ENCODE measurements at places on chromosomes 3 and 15.

DNA sequence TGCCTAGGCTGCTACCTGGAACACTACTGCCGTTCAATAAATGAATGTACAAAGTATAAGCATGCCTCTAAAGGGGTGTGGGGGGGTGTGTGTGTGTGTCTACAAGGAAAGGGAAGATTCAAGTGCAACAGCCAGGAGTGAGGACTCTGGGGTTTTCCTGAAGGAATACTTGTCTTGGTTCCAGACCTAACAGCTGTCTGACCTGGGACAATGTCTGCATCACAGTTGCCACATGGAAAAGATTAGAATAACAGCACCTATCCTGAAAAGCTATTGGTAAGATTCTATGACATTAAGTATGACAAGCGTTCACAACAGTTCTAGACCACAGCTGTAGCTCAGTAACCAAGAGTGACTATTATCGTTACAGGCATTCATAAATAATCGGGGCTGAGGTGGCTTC is 345.2 kb downstream of the FOXP1 start:
- no peak for DNase-seq

GRCh38 chr3:17753632-17753992 is 11.2 kb upstream of the TBC1D5 start:
- DNase-seq = no peak

DNA sequence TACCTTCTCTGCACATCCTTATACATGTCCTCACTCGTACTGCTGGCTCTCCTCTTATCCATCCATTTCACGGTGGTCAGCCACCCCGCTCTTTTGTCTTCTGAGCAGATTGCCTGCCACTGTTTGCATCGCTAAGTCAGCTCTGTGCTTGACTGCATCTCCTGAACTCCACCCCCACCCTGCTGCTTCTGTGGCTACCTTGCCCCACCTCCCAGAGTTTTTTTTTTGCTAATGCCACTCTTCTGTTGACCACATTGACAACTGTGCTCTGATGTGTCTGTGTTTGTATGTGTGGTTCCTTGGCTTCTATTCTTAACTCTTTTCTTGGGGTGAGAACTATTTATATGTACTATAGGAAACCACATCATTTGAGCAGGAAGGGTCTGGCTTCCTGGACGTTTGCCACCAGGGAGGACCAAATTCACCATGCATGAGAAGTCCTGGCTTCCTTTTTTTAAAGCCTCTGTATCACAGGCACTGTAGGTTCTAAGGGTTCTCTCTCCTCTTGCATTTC is 12.8 kb upstream of the MTMR10 start:
- no peak for DNase-seq

GRCh38 chr3:12700800-12701199 is 36.9 kb upstream of the RAF1 start:
- DNase-seq = no peak

DNA sequence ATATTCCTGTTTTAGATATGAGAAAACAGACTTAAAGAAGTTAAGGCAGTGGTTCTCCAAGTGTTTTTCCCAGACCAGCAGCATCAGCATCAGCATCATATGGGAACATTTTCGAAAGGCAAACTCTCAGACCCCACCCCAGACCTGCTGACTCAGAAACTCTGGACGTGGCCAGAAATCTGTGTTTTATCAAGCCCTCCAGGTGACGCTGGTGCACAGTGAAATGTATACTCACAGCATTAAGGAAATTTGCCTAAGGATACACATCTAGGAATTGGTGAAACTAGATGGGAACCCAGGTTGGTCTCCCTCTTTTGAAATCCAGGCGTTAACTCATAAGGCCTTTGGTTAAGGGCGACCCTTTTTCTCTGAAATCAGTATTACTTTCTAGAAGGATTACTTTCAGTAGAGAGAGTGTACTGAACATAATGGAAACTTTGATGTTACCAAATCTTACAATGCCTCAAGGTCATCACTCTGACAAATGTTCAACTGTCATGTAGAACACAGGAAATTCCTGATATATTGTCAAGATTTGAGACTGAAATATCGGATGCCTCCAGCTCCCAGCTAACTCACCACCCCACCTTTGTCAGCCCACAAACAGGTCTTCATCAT is 910.2 kb downstream of the ROBO1 start:
- no peak for DNase-seq

DNA sequence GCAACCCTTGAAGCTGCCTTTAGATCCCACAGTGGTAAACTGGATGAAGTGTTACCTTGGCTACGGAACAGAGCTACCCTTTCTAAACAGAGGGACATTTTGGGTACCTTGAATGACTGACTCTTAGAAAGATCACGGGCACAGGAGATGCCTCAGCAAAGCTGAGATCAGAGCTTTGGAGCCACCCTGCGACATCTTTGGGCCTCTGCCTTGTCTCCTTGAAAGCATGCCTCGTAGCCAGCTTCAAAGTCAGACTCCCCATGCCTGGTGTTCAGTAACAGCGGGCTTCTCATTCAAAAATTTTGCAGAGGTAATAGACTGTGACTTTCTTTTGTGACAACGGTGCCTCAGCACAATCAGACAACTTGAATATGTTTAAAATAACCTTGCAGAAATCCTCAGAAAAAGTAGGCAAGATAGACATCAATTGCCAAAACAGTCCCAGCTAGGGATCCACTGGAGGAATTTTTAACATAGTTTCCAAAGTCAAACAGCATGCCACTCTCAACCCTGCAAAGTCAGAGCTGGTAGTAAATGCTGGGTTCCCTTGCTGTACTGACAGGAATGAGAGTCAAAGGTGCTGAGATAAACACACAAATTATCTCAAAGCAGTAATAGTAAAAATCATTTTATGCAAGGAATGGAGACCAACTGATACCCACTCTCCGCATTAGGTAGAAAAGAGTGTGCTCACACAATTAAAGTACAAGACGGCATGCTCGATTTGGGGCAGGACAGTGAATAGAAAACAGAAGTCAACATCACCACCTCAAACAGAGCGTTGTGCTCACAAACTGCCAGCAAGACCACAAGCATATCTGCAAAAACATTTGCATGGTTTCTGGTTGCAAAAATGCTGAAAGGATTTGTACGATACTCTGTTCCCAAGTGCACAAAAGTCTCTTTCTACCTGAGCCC is 82.1 kb downstream of the MYO1E start:
- DNase-seq = no peak

DNA sequence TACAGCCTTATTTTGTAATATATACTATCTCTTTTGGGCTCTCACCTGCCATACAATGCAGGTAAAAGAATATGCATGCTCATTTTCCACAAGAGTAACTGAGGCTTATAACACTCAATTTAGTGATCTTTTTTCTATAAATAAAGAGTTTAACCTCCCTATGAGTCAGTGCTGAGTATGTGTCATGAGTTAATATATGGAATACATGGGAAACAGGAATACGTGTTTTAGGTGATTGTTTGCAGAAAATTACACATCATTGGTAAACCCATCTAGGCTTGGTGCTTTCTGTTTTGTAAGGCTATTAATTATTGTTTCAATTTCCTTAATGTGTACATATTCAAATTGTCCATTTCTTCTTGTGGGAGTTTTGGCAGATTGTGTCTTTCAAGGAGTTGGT is 411.3 kb downstream of the GRM7 start:
- DNase-seq = no peak

DNA sequence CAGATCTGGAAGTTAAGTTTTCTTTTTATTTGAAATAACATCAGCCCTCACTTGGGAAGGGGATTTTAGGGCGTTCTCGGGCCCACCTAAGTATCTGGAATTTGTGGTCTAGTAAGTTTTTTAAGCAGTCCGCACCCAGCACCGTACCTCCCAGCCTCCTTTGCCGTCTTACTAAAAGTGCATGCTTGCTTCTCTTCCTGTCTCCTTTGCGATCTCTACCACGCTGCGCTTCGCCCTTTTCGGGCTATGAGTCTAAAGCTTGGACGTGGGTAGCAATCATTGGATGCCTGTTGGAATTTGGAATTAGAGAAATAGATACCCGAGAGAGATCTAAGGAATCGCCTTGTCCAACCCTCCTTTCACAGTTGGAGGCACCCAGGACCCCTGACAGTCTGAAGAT is 1.1 kb downstream of the THSD4 start:
- no peak for DNase-seq

- no peak for DNase-seq
Observed at GRCh38 chr3:169044331-169045113, 619.0 kb downstream of the MECOM start.

DNA sequence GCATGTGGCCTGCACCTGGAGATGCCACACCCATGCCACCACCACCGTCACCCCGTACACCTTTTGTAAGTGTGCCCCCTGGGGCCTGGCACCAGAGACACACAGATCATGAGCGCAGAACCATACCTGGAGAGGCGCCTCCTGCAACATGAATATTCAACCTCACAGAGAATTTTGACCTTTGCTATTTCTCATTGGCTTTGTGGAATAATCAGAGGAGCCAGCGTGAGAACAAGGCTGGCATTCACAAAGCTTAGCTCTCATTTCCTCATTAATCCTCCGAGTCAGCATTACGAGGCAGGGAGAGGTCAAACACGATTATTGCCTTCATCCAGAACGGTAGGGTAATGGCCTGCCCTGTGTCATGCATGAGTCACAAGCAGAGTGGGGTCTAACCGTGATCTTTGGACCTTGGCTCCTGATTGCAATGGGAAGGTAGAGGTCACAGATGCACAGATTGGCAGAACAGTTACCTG is 73.0 kb upstream of the POMGNT2 start:
- no peak for DNase-seq

- no peak for DNase-seq
Observed at GRCh38 chr3:101527441-101527840, 14.4 kb upstream of the SENP7 start.

GRCh38 chr3:196967412-196968232 is 1.0 kb downstream of the PIGZ start:
- DNase-seq = no peak

DNA sequence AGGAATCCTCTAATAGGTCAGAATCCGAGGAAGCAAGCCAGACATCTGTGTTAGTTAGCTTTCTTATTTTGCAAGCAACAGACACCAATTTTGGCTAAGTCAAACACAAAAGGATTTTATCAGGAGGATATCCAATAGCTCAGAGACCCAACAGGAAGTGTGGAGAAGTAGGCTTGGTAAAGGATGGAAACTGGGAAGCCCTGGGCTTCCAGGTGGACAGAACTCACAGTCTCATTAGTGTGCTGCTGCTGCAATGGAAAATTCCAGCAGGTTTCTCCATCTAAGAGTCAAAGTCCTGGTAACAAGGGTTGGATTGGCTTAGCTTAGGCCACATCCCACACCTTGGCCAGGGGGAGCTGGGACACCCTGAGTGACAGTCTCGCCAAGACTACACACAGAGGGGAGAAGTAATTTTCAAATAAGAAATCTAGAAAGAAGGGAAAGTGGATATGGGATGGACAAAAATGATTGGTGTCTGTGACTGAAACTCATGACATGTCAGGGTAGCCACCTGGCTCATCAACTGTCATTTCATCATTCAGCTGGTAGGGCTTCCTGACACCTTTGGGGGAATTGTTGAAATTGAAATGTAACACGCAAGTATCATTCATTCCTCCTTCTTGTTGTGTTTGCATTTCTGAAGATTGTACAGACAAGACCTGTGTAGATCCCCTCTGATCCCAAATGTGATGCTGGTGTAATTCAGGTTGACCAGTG is 158.6 kb downstream of the THSD4 start:
- no peak for DNase-seq

DNA sequence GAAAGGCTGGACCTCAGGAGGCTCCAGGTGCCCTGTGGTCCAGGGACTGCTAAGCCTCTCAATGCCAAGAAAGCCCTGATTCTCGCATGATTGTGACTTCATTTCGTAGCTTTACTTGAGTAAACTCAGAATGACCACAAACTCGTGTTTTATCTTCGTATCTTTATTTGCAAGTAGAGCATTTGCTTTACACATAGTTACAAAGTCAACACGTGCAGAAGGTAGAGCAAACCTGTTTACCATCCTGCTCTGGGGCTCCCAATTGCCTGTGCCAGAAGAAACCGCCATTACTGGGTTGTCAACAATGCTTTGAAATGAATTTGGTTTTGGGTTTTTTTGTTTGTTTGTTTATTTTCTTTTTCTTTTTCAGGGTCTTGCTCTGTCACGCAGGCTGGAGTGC is 5.8 kb upstream of the MESP1 start:
- DNase-seq = no peak

DNA sequence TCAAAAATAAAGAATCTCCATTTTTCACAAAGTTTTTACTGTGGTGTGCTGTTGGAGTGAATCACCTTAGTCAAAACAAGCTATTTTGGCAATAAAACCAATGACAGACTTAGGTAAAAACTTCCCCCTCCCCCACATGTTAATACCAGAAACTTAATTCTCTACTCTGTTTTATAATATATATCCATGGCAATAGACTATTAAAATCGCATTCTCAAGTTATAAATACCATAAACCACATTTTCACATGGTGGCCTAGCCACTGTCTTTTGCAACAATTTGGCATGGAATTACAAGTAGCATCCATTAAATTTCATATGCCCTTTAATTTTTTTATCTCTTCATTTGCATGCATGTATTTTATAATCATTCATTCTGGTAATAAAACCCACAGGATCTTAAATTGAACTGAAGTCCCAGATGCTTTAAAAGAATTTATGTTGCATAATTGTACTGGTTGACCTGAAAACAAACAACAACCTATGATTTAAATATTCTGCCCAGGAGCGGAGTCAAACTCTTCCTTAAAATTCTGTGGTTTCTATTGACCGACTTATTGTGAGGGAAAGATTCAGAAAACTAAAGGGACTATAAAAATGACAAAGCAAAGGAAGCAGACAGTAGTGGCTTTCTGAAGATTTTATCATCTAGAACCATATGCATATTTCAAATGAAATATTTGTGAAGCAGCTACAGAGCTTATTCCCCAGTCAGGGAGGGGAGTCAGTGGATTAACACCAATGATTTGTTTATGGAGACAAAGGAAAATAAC is 229.0 kb upstream of the TBL1XR1 start:
- DNase-seq = no peak

GRCh38 chr15:51718219-51718618 is 19.2 kb downstream of the LYSMD2 start:
- no peak for DNase-seq

DNA sequence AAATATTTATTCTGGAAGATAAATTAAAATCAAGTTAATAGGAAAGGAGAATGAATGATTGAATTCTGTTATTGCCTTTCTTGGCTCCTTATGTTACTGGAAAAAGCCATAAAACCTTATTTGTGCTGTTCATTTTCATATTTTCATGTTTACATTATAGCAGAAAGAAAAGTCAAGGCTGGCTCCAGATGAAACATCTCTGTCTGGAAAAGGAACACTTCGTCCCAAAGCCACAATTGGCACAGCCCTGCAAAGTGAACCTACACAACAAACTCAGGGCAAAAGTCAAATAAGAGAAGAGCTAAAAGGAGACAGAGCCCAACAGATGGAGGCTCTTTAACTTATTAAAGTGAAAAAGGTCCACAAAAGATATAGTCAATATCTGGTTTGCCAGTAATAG is 73.4 kb downstream of the GTPBP8 start:
- no peak for DNase-seq

DNA sequence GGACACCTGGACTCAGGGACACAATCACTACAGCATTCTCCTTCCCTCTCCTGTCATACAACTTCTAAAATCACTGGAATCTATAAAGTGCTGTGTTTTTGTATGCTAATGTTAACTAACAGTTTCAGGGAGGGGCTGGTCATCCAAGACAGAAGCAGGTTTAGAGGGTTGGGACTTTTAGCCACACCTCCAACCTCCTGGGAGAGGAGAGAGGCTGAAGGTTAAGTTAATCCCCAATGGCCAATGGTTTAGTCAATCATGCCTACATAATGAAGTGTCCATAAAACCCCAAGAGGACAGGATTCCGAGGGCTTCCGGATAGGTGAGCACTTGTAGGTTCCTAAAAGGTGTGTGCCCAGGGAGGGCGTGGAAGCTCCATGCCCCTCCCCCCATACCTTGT is 219.3 kb upstream of the CTNNB1 start:
- DNase-seq = no peak

All from upper lobe of right lung (tissue), 1 donor.